Naive thymus-derived CD8-positive, alpha-beta T cell (primary cell): ENCODE measurements at places on chromosomes 5 and 9. TPM values are rescaled to one million over a fixed set of nuclear protein-coding genes. Genes with fewer than 3 reads are reported as not detected.
A peak's percentile ranks its signal among the peaks of the same experiment; 100 is the strongest.

The PCDHGC3 gene
- total RNA-seq: not detected

The INSL6 gene
- total RNA-seq: not detected

The PTPN3 gene
- not detected for total RNA-seq

The DMGDH gene
- 0.99 TPM for total RNA-seq

The PCA3 gene
- total RNA-seq: not detected

The DIPK1B gene
- 0.58 TPM for total RNA-seq

The IRX1 gene
- total RNA-seq: not detected

The GABRA6 gene
- not detected for total RNA-seq

The PCDHB10 gene
- total RNA-seq: not detected

The ZFP37 gene
- total RNA-seq: 2.6 TPM

DNA sequence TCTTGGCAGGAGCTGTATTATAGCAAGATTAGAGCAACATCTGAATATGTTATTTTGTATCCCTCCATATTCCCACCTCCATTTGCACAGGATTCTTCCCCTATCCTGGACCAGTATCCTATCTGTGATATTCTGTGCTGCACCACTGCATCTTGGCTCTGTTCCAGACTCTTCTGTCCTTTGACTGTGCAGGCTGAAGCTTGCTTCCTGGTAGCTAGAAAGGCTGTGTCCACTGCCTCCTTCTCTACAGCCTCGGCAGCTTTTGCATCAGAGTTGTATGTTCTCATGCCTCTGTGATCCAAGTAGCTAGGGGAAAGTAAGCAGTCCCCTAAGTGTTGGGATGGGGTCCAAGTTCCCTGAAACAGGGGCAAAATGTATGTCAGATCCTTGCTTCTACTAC is 104.1 kb downstream of the GAS1 start:
- DNase-seq: no peak
- H3K36me3 ChIP-seq: no peaks in the 10 kb centered on the region
- H3K4me3 ChIP-seq: no peak overlapping the region
- H3K27me3 ChIP-seq: peaks cover 6% of the 10 kb centered on the region
- no peaks in the 10 kb centered on the region for H3K4me1 ChIP-seq
- no peak overlapping the region for H3K27ac ChIP-seq

DNA sequence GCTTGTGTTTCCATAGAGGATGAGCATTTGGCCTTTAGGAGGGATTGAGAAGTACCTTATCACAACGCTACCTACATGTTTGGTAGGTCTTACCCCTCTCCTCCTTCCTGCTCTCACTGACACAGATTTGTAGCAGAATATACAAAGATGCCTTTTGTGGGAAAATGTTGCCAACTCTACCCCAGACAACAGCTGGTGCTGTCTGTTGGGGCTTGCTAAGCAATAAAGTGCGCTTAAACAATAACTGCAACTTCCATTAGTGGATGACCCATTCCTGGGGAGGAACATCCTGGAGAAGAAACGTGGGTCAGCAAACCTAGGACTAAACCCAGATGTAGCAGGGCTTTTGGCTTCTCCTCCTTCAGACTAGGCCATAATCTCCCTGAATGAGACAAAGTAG is 174.3 kb downstream of the EFNA5 start:
- no peak for DNase-seq
- no peaks in the 10 kb centered on the region for H3K27me3 ChIP-seq
- H3K36me3 ChIP-seq: no peaks in the 10 kb centered on the region
- H3K4me3 ChIP-seq: no peak overlapping the region
- H3K4me1 ChIP-seq: no peaks in the 10 kb centered on the region
- H3K27ac ChIP-seq: no peak overlapping the region

DNA sequence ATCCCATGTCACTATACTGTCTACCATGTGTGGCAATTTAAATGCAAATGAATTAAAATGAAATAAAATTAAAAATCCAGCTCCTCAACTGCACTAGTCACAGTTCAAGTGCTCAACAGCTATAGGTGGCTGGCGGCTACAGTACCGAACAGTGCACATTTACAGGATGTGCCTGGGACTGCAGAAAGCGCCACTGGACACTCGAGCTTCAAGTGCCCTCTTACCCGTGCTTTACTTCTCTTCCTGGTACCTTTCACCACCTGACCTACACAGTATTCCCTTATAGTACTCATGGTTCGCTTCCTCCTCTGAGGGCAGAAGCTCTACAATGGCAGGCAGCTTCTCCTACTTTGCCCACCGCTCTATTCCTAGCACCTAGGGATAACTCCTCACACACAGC is 166.6 kb downstream of the FANCC start:
- no peak overlapping the region for H3K27ac ChIP-seq
- no peak overlapping the region for H3K4me3 ChIP-seq
- H3K36me3 ChIP-seq: no peaks in the 10 kb centered on the region
- H3K4me1 ChIP-seq: peaks cover 2% of the 10 kb centered on the region
- DNase-seq: no peak
- H3K27me3 ChIP-seq: no peaks in the 10 kb centered on the region

- H3K4me1 ChIP-seq: peaks cover 6% of the 10 kb centered on the region
- no peaks in the 10 kb centered on the region for H3K36me3 ChIP-seq
- no peak overlapping the region for H3K27ac ChIP-seq
- H3K27me3 ChIP-seq: no peaks in the 10 kb centered on the region
- no peak overlapping the region for H3K4me3 ChIP-seq
Observed at GRCh38 chr5:52767217-52767743, 20.4 kb upstream of the ITGA1 start.

- DNase-seq: no peak
- H3K36me3 ChIP-seq: no peaks in the 10 kb centered on the region
- peaks cover 26% of the 10 kb centered on the region for H3K4me1 ChIP-seq
- no peak overlapping the region for H3K27ac ChIP-seq
- no peak overlapping the region for H3K4me3 ChIP-seq
Observed at GRCh38 chr5:132013006-132013689, 1.7 kb upstream of the ACSL6 start.

GRCh38 chr5:137201876-137202275 is 297.2 kb downstream of the SPOCK1 start:
- H3K4me3 ChIP-seq: no peak overlapping the region
- no peaks in the 10 kb centered on the region for H3K4me1 ChIP-seq
- peaks cover 7% of the 10 kb centered on the region for H3K27me3 ChIP-seq
- no peak overlapping the region for H3K27ac ChIP-seq
- H3K36me3 ChIP-seq: no peaks in the 10 kb centered on the region

DNA sequence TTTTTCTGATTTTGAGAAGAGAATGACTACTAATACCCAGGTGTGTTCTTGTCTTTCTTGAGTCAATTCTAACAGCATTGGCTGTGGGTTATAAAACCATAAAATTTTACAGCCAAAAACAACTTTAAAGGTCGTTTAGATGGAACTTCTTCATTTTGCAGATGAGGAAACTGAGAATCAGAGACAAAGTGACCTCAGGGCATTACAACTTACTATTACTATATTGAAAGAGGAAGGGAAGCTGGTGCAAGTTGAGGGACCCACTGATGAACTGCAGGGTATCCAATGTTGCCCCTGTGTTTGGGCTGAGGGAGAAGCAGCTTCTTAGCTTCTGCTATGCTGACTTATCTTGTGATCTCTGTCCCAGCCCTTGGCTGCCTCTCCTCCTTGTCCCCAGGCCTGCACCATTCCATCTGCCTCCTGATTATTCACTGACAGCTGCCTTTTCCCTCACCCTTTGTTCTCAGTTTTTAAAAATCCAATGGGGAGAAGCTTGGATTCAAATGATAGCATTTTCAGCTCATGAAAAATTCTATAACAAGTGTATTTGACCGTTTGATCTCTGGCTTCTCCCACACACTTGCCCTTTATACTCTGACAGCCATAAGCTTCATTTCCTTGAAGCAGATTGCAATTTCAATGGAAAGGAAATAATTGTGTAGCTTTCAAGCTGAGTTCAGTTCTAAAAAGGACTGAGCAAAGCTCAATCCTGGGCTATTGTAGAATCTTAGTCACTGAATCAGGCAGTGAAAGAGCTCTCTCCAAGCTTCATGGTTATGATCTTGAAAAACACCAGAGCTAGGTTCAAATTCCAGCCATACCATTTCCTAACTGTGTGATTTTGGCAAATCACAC is 68.5 kb downstream of the TMC1 start:
- H3K4me1 ChIP-seq: peaks cover 17% of the 10 kb centered on the region
- no peaks in the 10 kb centered on the region for H3K36me3 ChIP-seq
- H3K27me3 ChIP-seq: no peaks in the 10 kb centered on the region
- no peak overlapping the region for H3K27ac ChIP-seq
- DNase-seq: no peak

DNA sequence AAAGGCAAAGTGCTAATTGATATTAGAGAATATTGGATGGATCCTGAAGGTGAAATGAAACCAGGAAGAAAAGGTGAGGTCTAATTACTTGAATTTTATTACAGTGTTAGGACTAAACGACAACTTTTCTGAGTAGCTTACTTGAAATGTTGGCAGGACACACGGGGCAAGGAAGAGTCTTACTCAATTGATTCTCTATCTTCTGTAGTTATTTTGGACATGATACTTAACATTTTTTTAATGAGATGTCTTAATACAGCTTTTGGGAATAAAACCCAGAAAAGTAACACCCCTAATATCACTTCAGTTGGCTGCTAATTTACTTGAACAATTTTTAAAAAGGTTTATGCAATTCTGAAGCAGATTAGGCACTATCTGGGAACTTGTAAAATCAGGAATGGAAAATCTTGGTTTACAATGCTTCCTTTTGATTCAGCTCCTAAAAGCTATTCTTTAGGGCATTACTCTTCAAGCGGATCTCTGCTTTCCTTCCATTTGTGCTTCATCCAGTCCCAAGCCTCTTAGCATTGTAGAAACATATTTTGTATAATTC is 13.7 kb downstream of the SUB1 start:
- peaks cover 53% of the 10 kb centered on the region for H3K4me1 ChIP-seq
- peaks cover 29% of the 10 kb centered on the region for H3K36me3 ChIP-seq

DNA sequence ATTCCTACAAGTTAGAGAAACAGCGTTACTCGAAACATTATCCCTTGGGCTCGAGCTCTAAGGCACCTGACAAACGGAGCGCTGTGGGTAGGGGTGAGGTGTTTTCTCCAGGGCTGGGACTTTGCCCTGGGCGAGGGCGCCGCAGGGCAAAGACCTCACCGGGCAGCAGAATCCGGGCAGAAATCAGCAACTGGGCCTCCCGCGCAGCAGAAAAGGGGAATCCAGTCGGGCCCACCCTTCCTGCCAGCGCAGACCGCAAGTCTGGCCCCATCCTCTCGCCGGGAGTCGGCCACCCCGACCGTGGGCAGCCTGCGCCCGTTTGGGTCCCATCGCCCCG is 430 bp upstream of the MSH3 start:
- peaks cover 13% of the 10 kb centered on the region for H3K4me1 ChIP-seq
- H3K27me3 ChIP-seq: no peaks in the 10 kb centered on the region
- DNase-seq: no peak
- no peaks in the 10 kb centered on the region for H3K36me3 ChIP-seq
- peak overlapping the region; percentile 4 for H3K27ac ChIP-seq
